ENCODE measurements at places on chromosomes 13 and 19. TPM values are rescaled to one million over a fixed set of nuclear protein-coding genes. Genes with fewer than 3 reads are reported as not detected.
A peak's percentile ranks its signal among the peaks of the same experiment; 100 is the strongest.

GRCh38 chr13:32585550-32586079 is 637 bp upstream of the PDS5B start:
- no peaks in the 10 kb centered on the region for H3K27me3 ChIP-seq
- peak overlapping the region; percentile 53 for H3K27ac ChIP-seq
- peak overlapping the region; percentile 88 for H3K4me3 ChIP-seq
- H3K4me1 ChIP-seq, result peaks cover 38% of the 10 kb centered on the region
- no peak for DNase-seq

DNA sequence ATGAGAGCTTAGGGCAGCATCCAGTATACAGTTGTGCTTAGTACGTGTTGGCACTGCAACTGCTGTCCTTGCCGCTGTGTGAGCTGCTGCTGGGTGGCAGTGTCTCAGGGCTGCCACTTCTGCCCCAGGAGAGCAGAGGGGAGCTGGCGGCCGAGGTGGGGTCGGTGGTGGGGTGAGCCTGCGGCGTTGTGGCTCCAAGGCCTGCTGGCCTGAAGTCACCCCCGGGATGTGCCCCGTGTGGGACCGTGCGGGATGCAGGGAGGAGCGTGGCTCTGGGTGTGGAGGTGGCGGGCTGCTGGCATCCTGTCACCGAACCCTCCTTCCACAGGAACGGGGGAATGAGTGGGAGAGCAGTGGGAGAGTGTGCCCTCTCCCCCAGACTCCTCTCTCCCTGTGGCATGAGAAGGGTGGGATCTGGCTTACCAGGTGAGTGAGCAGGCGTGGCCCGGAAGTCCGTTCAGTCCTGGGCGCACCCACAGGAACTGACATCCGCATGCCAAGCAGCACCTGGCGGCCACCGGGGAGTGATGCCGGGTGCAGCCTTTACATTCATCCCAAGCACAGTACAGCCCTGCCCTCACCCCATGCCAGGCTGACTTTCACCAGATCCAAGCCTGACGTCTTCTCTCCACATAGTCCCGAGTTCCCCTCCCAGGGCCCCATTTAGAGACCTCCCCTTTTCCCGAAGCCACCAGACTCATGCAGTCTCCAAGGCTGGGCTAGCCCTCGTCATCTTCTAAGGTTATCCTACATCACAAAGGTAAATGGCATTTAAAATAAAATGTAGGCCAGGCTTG is 26.6 kb downstream of the MCF2L start:
- H3K36me3 ChIP-seq, result no peaks in the 10 kb centered on the region
- no peaks in the 10 kb centered on the region for H3K27me3 ChIP-seq
- no peak overlapping the region for H3K27ac ChIP-seq
- H3K4me3 ChIP-seq, result no peak overlapping the region
- no peaks in the 10 kb centered on the region for H3K4me1 ChIP-seq

DNA sequence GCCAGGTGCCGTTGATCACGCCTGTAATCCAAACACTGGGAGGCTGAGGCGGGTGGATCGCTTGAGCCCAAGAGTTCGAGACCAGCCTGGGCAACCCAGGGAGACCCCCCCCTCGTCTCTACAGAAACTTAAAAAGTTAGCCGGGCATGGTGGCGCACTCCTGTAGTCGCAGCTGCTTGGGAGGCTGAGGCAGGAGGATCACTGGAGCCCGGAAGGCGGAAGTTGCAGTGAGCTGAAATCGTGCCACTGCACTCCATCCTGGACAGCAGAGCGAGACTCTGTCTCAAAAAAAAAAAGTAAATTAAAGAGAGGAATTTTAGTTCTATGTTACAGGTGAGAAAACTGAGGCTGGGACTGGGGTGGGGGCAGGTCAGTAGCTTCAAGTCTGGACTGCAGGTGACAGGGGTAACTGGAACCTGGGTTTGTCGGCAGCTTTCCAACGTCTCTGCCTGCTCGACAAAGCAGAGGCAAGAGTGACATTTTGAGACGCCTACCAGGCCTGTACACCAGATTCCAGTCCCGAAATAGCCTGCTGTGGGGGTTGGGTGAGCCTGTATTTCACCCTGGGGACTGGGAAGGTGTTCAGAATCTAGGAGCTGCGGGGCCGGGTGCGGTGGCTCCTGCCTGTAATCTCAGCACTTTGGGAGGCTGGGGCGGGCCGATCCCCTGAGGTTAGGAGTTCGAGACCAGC is 1.2 kb downstream of the SELENOW start:
- peaks cover 17% of the 10 kb centered on the region for H3K4me1 ChIP-seq
- peak overlapping the region; percentile 99 for H3K4me3 ChIP-seq
- H3K36me3 ChIP-seq, result peaks cover 4% of the 10 kb centered on the region
- no peak for DNase-seq
- H3K27me3 ChIP-seq, result no peaks in the 10 kb centered on the region
- H3K27ac ChIP-seq, result peak overlapping the region; percentile 86

GRCh38 chr13:43792076-43792881 is 5.5 kb upstream of the ENOX1 start:
- no peak overlapping the region for H3K27ac ChIP-seq
- peaks cover 4% of the 10 kb centered on the region for H3K4me1 ChIP-seq
- DNase-seq, result no peak
- peaks cover 4% of the 10 kb centered on the region for H3K27me3 ChIP-seq

GRCh38 chr19:9116547-9116946 is 984 bp upstream of the OR7G1 start:
- H3K4me3 ChIP-seq, result no peak overlapping the region
- no peak overlapping the region for H3K27ac ChIP-seq
- no peaks in the 10 kb centered on the region for H3K4me1 ChIP-seq
- no peak for DNase-seq
- no peaks in the 10 kb centered on the region for H3K36me3 ChIP-seq

- no peaks in the 10 kb centered on the region for H3K27me3 ChIP-seq
- H3K4me3 ChIP-seq, result no peak overlapping the region
- no peak overlapping the region for H3K27ac ChIP-seq
- H3K36me3 ChIP-seq, result peaks cover 18% of the 10 kb centered on the region
- no peak for DNase-seq
These were observed 41.8 kb downstream of the RNASEH2B start for GRCh38 chr13:50951366-50951765.

YJEFN3 gene
- total RNA-seq, result 15.6 TPM

DNA sequence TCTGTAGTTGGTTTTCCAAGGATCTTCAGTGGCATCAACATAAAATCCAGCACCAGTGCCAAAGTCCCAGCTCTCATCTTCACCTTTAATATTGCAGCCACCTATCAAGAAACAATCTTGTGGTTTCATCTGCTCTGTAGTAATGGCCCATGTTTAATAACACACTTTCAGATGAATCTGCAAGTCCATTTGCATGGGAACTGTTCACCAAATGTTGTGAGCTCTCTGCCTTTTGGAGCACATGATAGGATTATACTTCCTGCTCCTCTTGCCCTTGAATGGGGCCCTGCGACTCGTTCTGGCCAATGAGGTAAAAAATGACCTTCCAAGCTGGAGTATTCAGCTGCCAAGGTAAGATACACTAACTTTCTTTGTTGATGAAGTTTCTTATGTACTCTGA is 14.3 kb downstream of the ESD start:
- no peaks in the 10 kb centered on the region for H3K27me3 ChIP-seq
- no peak for DNase-seq
- no peak overlapping the region for H3K27ac ChIP-seq
- H3K4me3 ChIP-seq, result no peak overlapping the region
- peaks cover 31% of the 10 kb centered on the region for H3K36me3 ChIP-seq
- H3K4me1 ChIP-seq, result no peaks in the 10 kb centered on the region

POP4 gene
- 54.1 TPM for total RNA-seq

CD37 gene
- total RNA-seq, result 330 TPM

CEACAM7 gene
- total RNA-seq, result not detected

ZNF302 gene
- 50.8 TPM for total RNA-seq

DNA sequence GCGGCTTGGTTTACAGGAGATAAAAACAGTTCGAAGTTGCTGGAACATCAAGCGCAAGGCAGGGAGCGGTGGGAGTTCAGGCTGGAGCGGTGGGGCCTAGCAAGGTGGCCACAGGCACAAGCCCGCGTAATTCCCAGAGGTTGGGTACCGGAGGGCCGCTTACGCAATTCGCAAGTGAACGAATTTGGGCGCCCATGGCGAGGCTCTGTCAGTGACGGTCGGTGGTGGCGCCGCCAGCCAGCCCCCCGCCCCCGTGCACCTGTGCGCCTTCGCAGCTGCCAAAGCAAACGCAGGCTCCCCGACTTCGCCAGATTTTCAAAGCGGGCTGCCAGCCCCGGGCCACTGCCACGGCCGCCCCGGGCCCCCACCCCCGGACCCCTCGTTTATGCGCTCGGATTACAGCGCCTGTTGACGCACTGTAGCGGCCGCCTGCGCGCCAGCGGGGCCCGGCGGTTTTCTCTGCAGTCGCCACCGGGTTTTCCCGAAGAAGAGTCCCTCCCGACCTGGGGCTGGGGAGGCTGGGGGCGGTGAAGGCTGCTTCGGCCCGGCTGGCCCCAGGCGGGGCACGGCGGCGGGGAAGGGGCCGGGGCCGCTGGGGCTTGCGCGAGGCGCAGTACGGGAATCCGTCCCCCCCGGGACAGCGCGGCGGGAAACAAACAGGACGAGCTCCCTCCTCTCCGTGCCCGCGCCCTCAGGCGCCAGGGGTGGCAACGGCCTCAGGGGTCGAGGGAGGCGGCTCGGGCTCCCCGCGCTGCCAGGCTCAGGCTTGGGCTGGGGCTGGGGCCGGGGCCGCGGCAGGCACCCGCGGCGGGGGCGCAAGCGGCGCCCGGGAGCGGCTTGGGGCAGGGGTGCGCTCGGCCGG is 709 bp downstream of the N4BP2L1 start:
- no peaks in the 10 kb centered on the region for H3K36me3 ChIP-seq
- H3K27ac ChIP-seq, result peak overlapping the region; percentile 84
- peaks cover 48% of the 10 kb centered on the region for H3K4me1 ChIP-seq
- DNase-seq, result peak; percentile 54

- no peaks in the 10 kb centered on the region for H3K36me3 ChIP-seq
- H3K4me3 ChIP-seq, result no peak overlapping the region
- H3K4me1 ChIP-seq, result peaks cover 59% of the 10 kb centered on the region
- DNase-seq, result no peak
These were observed 1.9 kb upstream of the SH2D3A start for GRCh38 chr19:6769006-6769619.

GRCh38 chr13:31426395-31426794 is 226.6 kb downstream of the B3GLCT start:
- H3K27ac ChIP-seq, result no peak overlapping the region
- no peak overlapping the region for H3K4me3 ChIP-seq
- peaks cover 6% of the 10 kb centered on the region for H3K4me1 ChIP-seq
- no peaks in the 10 kb centered on the region for H3K27me3 ChIP-seq
- no peaks in the 10 kb centered on the region for H3K36me3 ChIP-seq

CLEC17A gene
- not detected for total RNA-seq

DNA sequence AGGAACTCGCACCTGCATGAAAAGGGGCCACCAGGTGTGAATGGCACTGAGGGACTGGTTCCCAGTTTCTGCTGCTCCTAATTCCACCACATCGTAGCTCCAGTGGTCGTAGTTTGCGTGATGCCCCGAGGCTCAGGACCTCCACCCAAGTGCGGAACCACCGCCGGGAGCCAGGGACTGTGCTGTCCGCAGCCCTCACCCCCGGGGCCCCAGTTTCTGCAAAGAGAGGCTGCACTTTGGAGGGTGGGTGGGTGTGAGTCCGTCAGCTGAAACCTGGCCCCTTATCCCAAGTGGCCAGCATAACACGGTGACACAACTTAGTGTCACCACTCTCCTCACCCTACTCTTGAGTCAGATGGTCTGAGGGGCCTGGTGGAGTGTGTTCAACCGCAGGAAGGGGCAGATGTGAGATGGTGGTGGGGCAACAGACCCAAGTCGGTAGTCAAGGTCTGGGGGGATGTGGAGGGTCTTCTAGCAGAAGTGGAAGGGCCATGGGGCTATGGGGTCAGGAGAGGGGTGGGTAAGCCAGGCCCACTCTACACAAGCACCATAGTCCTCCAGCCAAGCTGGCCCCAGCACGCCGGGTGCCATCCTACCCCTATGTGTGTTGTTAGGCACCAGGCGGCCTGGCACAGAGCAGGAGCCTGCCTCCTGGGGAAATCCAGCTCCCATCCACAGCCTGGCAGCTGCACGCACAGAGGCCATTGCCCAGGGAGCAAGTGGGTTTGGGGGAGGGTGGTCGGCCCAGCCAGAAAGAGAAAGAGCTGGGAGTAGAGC is 1301.6 kb downstream of the UQCRFS1 start:
- no peak for DNase-seq
- no peaks in the 10 kb centered on the region for H3K4me1 ChIP-seq
- H3K36me3 ChIP-seq, result no peaks in the 10 kb centered on the region

ZNF490 gene
- 10.6 TPM for total RNA-seq
